ENCODE measurements at places on chromosomes 3 and 15.

DNA sequence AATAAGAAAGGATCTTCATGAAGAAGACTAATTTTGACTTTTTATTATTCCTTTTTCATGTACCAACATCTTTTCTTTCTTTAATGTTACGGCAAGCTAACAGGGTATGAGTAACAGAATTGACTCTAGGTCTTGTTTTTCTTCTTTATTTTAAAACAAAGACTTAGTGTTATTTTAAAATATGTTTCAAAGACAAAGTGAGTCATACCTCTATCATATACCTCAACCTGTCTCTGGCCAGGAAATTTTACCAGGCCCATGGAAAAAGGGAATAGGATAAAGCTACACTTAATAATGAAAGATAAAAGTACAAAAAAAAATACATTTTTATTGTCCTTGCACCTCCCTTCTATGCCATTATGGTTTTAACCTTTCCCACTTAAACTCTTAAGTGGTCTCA, 57.4 kb downstream of the ZNF148 start:
- no peak for DNase-seq

DNA sequence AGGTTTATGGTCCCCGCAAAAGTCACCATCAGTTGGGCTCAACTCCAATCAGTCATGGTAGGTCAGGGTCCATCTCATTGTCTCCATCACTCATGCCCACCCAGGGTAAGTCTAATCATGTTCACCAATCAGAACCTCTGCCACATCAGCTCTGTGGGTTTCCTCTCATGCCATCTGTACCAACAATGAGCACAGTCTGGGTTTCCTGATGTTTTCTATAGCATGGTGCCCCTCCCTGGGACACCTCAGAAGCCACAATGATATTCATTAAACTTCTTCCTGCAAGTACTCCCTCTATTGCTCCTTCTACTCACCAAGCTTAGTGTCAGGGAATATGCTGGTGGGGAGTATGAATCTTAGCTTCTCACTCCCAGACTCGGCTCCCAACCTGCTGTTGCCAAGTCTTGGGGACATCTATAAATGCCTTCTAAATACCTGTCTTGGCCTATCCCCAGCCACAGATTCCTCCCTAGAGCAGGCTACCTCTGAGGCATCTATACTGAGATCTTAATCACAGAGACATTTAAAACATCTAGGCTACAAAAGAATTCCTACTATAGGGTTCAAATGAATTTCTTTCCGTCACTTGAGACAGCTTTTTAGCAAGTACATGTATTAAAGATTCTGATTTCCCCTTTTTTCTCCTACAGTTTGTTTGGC, 5.0 kb upstream of the CCR2 start:
- DNase-seq = no peak

- DNase-seq = no peak
Measured at GRCh38 chr3:59940718-59941117, 890.9 kb upstream of the CFAP20DC start.

GRCh38 chr3:120353463-120353862, 4.3 kb upstream of the LRRC58 start:
- DNase-seq = no peak

DNA sequence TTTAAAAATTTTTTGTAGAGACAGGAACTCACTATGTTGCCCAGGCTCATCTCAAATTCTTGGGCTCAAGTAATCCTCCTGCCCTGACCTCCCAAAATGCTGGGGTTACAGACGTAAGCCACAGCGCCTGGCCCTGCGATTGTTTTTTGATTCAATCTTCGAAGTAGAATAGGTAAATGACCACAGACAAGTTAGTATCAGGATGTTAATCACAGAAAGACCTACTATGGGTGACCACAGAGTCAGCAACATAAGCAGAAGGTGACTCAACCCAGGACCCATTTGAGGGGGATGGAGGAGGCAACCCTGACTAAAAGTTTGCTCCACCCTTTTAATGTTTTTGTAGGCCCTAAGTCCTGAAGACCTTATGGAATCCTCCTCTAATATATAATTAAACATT, 10.0 kb upstream of the USP3 start:
- DNase-seq = no peak

DNA sequence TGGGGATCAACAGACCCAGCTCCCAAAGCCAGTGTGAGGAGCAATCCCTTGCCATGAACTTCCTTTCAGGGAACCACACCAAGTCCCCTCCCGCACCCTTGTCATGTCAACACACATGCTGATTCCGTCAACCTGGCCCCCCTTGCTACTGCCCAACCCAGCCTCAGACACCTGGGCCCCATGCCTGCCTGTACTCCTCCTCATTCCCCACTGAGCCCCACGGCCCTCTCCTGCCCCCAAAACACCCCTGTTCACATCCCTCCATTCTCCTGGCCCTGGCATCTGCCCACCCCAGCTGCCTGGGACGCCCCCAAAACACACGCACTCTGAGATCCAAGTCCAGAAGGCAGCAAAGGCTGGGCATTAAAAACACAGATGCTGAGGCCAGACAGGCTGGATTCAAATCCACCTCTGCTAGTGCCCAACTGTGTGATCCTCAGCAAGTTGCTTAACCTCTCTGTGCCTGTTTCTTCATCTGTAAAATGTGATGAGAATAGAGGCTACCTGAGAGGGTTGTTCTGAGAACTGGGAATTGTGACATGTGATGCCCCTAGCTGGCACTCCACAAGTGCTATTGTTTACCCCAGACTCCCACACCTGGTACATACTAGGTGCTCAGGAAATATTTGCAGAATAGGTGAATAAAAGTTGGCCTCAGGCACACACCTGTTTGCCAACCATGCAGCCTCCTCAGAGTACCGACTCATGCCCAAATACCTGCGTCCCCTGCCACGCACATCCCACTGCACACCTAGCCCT, 2.3 kb downstream of the PLXND1 start:
- no peak for DNase-seq

- DNase-seq = no peak
Measured at GRCh38 chr3:26703519-26703918, 80.9 kb downstream of the LRRC3B start.

- no peak for DNase-seq
Measured at GRCh38 chr15:81889485-81889881, 156.3 kb downstream of the MEX3B start.

- no peak for DNase-seq
Measured at GRCh38 chr3:8702560-8702959, 31.0 kb upstream of the CAV3 start.

GRCh38 chr15:69225355-69226022, 65.1 kb downstream of the GLCE start:
- DNase-seq = no peak

DNA sequence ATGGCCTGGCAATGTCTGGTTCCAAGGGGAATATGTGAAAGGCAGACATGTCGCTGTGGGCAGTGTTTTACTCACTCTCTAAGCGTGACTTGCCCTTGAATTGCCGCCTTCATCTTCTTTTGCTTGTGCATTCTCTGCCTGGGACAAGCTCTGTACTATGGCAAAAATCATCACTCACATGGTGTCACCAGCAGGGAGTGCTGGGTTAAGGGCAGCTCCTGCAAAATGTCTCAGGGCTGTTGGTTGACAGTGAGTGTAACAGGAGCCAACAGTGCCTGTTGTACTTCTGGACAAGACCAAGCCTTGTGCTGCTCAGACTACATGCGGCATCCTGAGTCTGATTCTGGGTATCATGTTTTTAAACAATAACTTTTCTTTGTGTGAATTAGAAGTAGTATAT, 45.3 kb upstream of the KY start:
- DNase-seq = no peak

DNA sequence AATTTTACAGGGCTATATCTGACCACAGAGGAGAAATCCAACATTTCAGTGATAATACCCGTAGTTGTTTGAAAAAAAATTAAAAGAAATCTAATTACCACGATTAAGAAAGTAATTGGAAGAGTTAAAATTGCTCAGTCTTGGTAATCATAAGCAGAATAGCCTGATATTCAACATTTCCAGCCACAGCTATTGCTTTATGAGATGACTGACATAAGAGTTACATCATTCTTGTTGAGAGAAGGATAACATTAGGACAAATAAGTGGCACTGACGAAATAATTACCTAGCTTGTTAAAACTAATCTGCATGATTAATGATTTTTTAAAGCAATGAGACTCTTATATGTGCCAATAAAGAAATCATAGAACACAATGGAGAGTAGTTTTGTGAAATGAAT, 825.0 kb upstream of the GBE1 start:
- DNase-seq = no peak

- no peak for DNase-seq
Measured at GRCh38 chr3:148360051-148360450, 337.7 kb upstream of the AGTR1 start.

DNA sequence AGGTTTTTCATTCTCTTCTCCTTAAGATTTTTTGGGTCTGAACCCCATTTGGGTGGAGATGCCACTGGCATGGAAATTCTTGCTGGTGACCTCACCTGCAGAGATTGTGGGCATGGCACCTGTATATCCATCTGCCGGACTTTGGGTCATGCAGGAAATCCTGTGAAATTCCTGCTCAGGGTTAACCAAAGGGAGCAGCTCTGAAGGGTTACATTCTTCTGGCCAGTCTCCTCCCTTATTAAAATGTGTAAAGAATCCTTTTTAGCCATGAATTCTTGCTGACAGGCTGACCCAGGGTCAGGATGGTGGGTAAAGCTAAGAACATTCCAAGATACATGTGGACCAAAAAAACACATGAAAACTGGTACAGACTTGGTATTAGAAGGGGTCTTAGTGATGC, 27.4 kb downstream of the ARHGEF26 start:
- DNase-seq = no peak

DNA sequence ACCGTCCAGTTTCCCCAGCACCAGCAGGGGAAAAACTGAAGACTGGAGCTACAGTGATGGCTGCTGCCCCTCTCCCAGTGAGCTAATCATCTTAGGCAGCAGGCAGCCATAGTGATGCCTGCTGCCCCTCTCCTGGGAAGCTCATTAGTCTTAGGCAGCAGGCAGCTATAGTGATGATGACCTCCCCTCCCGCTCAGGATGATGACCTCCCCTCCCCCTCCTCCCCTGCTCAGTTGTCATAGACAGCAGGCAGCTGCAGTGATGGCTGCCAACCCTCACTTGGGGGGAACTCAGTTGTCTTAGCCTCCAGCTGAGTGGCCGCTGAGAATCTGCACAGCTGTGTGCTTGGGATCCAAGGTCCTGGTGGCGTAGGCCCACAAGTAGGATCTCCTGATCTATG, 80.9 kb upstream of the MANF start:
- no peak for DNase-seq

- no peak for DNase-seq
Measured at GRCh38 chr3:188230962-188231361, 77.0 kb downstream of the LPP start.

GRCh38 chr3:105927741-105928140, 58.9 kb upstream of the CBLB start:
- DNase-seq = no peak

GRCh38 chr3:17030438-17030837, 145.7 kb downstream of the PLCL2 start:
- no peak for DNase-seq

DNA sequence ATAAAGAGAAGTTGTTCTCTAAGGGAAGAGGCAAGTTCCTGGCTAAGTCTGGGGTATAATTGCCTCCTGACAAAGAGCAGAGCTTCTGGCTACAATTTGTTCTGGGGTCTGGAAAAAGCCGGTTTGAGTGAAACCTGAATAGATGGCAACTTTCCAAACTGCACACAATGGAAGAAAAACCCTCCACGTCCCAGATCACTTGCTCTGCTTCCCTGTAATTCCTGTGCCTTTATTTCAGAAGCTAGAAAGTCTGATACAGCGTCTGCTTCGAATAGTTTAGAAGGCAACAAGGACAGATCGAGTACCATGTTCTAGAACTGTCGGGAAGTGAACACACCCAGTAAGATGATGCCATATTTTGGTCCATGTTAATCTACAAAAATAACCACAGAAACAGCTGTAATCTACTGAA, 1.6 kb upstream of the WDR82 start:
- no peak for DNase-seq

DNA sequence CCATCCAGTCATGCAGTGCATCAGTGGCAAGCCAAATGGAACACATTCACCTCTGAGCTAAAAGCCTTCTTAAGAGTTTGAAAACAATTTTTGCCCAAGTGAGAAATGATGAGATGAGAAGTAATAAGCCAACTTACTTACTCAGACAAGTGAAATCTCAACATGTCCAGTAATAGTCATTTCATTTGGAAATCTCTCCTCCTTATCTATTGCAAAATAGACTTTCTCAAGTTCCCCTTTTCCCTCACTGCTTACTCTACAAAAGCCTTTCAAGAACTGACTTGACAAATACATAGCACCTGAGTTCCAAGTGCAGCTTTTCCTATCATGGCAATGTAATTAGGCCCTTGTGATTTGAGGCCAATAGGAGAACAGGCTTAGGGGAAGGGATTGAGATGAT, 282.3 kb downstream of the SLC9A9 start:
- DNase-seq = no peak

Measured in activated T-cell treated with anti-CD3 and anti-CD28 coated beads for 4 hours (primary cell).